Thyroid gland (tissue), 4 donors: ENCODE measurements at places on chromosomes 13 and 19. TPM values are rescaled to one million over a fixed set of nuclear protein-coding genes. Genes with fewer than 3 reads are reported as not detected.

DNA sequence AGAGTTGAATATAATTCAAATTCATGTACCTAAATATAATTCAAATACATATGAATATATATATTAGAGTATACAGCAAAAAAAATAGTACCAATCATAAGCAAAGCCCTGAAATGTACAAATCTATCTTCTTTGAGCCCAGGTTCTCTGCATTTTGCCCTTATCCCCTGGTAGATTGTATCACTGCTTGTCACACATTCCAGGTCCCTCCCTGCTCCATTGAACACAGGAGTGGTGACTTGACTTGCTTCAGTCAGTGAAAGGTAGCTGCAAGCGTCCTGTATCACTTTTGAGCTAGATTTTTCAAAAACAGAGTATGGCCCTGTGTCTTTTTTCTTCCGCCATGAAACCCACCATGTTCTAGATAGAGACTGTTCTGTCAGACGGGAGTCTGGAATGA lies 369.4 kb downstream of the LIG4 start:
- H3K4me3 ChIP-seq = no peak overlapping the region
- no peaks in the 10 kb centered on the region for H3K36me3 ChIP-seq
- peak; percentile 60 for DNase-seq
- H3K4me1 ChIP-seq = no peaks in the 10 kb centered on the region

DNA sequence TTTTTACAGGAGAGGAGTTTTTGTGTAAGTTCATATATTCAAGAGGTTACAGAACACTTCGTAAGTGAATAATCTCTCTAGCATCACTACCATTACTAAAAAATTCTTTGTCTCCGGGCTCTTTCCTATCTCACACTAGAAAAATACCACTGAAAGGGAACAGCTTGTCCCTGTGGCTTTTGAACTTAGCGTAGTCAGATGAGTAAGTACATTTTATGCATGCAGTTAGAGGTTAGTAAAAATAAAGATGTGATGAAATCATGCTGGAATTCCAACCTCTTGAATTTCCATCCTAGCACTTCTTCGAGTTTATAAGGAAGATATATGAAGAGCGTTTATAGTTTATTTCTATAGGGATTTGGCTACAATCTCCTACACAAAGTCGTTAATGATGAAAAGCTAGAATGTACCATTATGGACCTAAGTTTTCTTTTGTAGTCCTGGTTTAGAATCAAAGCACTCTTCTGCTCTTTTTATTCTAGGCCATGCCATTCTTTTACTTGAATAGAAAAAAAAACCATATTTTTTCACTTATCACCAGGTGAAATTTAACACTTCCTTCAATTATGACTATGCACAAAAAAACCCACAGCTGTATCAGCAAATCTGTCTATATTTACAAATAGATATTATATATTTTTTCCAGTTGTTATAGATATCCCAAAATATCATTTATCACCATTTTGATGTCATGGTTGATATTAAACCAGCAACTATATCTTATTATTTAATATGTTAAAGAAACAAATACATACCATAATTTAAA lies 139.9 kb upstream of the PCDH9 start:
- no peaks in the 10 kb centered on the region for H3K27me3 ChIP-seq
- no peak overlapping the region for H3K4me3 ChIP-seq
- DNase-seq = no peak

- H3K27ac ChIP-seq = no peak overlapping the region
- H3K4me3 ChIP-seq = no peak overlapping the region
- DNase-seq = no peak
- H3K4me1 ChIP-seq = no peaks in the 10 kb centered on the region
Measured at GRCh38 chr13:85638265-85638664, 161.0 kb downstream of the SLITRK6 start.

- H3K27me3 ChIP-seq = no peaks in the 10 kb centered on the region
- no peak for DNase-seq
- no peak overlapping the region for H3K27ac ChIP-seq
- no peaks in the 10 kb centered on the region for H3K4me1 ChIP-seq
- no peak overlapping the region for H3K4me3 ChIP-seq
Measured at GRCh38 chr19:29587518-29587986, 18.5 kb upstream of the POP4 start.

- DNase-seq = no peak
- no peaks in the 10 kb centered on the region for H3K36me3 ChIP-seq
- no peaks in the 10 kb centered on the region for H3K4me1 ChIP-seq
- no peak overlapping the region for H3K27ac ChIP-seq
Measured at GRCh38 chr13:23516702-23517101, 53.5 kb upstream of the TNFRSF19 start.

DNA sequence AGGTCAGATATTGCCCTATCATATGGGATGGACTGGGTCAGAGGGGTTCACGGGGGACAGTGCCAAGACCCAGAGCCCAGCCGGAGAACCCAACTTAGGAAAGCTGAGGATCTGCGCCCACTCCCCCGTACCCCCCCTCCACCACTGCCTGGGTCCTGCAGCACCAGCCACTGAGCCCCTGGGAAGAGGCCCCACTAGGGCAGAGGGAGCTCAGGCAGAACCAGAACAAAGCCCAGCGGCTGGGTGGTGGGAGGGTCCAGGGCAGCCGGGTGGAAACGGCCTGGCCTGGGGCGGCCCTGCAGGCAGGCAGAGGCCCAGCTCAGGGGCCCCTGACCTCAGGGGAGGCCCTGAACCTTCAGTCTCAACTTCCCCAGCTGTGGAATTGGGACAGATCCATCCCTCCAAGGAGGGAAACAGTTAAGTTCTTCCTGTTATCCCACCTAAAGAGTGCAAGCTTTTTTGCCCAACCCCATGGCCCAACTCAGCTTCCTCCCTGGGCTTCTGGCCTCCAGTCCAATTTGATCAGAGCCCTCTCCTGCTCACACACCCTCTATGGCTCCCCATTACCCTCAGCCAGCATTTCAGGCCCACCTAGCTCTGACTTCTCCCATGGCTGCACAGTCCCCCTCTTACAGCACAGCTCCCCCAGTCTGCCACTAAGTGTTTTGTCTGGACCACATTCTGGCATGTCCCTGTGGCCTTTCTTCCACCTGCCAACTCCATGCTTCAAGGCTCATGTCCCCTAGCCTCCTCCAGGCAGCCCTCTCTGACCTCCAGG lies 3.1 kb downstream of the NR2F6 start:
- peak; percentile 62 for DNase-seq
- peaks cover 35% of the 10 kb centered on the region for H3K4me1 ChIP-seq
- peaks cover 11% of the 10 kb centered on the region for H3K36me3 ChIP-seq
- no peak overlapping the region for H3K4me3 ChIP-seq

GRCh38 chr19:29666578-29667386 lies 1.5 kb downstream of the PLEKHF1 start:
- H3K4me3 ChIP-seq = peak overlapping the region; percentile 93
- peak; percentile 68 for DNase-seq
- no peaks in the 10 kb centered on the region for H3K36me3 ChIP-seq

DNA sequence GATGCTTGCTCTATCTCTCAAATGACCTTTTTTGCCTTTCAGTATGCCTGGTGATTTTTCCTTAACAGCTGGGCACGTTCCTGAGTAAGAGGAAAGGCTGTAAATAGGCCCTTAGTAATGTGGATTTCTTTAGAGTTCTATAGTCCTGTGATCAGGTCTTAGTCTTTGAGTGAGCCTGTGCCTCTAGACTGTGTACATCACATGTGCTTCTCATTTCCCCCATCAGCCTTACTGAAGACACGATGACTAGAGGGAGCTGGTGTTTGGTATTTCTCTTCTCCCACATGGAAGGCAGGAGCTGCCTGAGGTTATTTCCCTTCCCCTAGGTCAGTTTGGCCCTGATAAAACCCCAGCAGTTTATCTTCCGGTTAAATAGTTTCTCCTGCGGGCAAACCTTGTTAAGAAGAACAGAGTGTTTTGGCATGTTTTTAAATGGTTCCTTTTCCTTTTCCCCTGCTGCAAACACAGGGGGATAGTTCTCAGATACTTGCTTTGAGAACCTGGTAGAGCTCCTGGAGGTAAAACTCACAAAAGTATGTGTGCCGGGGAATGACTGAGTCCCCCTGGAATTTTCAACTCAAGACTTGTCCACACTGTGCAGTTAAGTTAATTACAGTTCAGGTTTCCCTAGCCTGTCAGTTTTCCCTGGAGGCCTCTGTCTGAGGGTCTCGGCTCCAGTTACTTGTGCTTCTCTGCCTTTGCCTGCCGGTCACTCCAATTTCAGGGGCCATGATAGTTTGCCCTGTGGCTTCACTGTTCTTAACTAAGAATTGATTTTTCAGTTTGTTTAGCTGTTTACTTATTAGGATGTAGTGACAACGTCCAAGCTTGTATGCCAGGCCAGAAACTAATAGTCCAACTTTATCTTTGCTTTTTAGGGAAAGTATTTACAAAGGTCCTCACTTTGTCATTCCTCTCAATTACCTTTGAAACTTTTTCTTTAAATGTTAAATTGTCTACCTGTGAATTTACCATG lies 94.4 kb downstream of the URI1 start:
- H3K4me1 ChIP-seq = no peaks in the 10 kb centered on the region
- no peak overlapping the region for H3K4me3 ChIP-seq
- no peaks in the 10 kb centered on the region for H3K27me3 ChIP-seq
- H3K36me3 ChIP-seq = no peaks in the 10 kb centered on the region
- DNase-seq = no peak

DNA sequence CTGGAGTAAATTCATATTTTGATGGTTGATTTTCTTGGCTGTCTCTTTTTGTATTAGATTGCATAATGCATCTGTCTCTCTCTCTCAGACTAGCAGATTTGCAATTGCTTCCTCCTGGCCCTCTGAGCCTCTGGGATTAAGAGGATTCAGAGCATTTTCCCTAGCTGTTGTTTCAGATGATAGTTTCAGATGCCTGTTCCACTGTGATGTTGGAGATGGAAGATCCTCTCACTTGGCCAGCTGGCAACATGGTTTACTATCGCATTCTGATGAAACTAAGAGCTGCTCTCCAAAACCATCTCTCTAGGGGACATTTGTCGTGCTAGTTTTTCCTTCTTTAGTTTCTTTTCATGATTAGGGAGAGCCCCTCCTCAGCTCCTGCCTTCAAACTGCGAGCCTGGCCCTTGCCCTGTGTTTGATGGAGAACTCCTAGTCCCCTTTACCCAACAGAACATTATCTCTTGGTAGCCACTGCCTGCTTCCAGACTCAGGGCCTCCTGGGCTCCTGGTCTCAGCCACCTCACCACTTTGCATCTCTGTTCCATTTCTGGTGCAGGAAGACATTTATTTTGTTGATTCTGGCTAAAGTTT lies 244.6 kb downstream of the B3GLCT start:
- no peak for DNase-seq
- no peak overlapping the region for H3K4me3 ChIP-seq
- H3K27ac ChIP-seq = no peak overlapping the region
- H3K36me3 ChIP-seq = no peaks in the 10 kb centered on the region
- H3K27me3 ChIP-seq = no peaks in the 10 kb centered on the region
- no peaks in the 10 kb centered on the region for H3K4me1 ChIP-seq

DNA sequence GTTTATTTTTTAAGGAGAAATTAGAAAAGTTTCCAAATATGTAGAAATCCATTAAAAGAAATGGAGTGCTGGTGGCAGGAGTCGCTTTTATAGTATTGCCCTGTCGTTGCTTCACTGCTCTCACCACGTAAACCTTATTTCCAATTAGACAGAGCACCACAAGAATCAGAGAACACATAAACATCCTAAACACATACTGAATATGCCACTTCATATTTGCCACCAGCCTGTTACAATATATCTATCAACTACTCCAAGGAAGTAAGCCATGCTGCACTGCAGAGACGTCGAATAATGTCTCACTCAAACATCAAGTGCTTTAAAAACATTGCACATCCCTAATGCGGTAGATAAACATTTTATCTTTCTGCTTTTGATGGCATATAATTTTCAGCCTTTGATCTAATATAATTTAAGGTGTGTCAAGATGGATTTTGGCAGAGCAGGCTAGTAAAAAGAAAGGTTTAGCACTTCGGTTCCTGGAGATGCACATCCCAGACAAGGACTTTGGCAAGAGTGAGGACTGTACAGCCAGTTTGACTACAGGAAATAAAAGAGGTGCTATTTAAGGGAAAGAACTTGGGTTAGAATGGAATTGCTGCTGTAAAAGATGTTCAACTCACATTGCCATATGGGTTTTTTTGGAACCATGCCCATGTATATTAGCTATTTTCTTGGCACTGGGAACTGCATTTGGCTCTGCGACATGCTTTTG lies 932.3 kb downstream of the EFNB2 start:
- no peaks in the 10 kb centered on the region for H3K27me3 ChIP-seq
- H3K27ac ChIP-seq = no peak overlapping the region
- H3K36me3 ChIP-seq = no peaks in the 10 kb centered on the region
- H3K4me1 ChIP-seq = no peaks in the 10 kb centered on the region
- H3K4me3 ChIP-seq = no peak overlapping the region

GRCh38 chr19:16066611-16067104 lies 9.6 kb upstream of the TPM4 start:
- H3K4me3 ChIP-seq = no peak overlapping the region
- H3K36me3 ChIP-seq = no peaks in the 10 kb centered on the region
- H3K4me1 ChIP-seq = no peaks in the 10 kb centered on the region
- no peak for DNase-seq
- no peaks in the 10 kb centered on the region for H3K27me3 ChIP-seq

GRCh38 chr13:111917086-111917485 lies 149.9 kb upstream of the SOX1 start:
- H3K27ac ChIP-seq = no peak overlapping the region
- no peaks in the 10 kb centered on the region for H3K36me3 ChIP-seq
- H3K4me1 ChIP-seq = no peaks in the 10 kb centered on the region
- no peak overlapping the region for H3K4me3 ChIP-seq

- no peak overlapping the region for H3K4me3 ChIP-seq
- no peaks in the 10 kb centered on the region for H3K27me3 ChIP-seq
- H3K36me3 ChIP-seq = no peaks in the 10 kb centered on the region
- peak; percentile 42 for DNase-seq
Measured at GRCh38 chr19:12648088-12648487, 18.5 kb downstream of the MAN2B1 start.

The MEIOSIN gene
- total RNA-seq = not detected

The TNNI3 gene
- not detected for total RNA-seq

The ZNF91 gene
- total RNA-seq = 134 TPM

The SLC17A7 gene
- total RNA-seq = 1.5 TPM

The HNRNPL gene
- total RNA-seq = 220 TPM

The ADGRE2 gene
- 6.0 TPM for total RNA-seq

The RNF113B gene
- not detected for total RNA-seq

The TNFRSF19 gene
- total RNA-seq = 8.5 TPM

The LRRC4B gene
- total RNA-seq = 3.0 TPM

The MRPS31 gene
- 34.0 TPM for total RNA-seq

The HSH2D gene
- 0.94 TPM for total RNA-seq

The SIGLEC5 gene
- not detected for total RNA-seq
